NCI-H1930 (cell line): ENCODE measurements at places on chromosomes 1 and 21.

- no peak for DNase-seq
Observed at GRCh38 chr1:17117451-17118265, 1.6 kb downstream of the PADI2 start.

DNA sequence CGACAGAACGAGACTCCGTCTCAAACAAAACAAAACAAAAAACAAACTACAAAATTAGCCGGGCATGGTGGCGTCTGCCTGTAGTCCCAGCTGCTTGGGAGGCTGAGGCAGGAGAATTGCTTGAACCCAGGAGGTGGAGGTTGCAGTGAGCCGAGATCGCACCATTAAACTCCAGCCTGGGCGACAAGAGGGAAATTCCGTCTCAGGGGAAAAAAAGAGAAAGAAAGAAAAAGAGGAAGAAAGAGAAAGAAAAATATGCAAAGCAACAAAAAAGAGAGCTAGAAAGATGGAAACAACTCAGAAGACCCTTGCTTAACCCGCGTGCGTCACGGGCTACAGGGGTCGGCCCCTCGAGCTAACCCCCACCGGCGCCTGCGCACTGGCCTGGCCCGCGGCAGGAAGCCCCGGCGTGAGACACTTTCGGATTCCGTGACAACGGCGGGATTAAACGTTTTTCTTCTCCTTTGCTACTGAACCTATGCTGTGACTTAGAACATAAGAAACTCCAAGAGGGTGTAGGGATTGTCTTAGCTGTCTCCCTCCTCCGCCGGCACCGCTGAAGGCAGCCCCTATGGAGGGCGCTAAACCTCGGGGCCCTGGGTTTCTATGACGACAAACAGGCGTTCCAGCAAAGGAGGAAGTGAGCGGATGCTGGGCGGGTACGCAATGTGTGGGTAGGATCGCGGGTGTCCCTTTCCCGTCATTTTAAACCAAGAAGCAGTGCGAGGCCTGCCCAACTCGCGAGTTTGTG, at the start of gene AXDND1:
Gene AXDND1 (plus strand): TSS at position 630 of the 751 bp plus-strand sequence. CDS start 539 bp downstream, outside the sequence.
- peak; percentile 83 for DNase-seq

DNA sequence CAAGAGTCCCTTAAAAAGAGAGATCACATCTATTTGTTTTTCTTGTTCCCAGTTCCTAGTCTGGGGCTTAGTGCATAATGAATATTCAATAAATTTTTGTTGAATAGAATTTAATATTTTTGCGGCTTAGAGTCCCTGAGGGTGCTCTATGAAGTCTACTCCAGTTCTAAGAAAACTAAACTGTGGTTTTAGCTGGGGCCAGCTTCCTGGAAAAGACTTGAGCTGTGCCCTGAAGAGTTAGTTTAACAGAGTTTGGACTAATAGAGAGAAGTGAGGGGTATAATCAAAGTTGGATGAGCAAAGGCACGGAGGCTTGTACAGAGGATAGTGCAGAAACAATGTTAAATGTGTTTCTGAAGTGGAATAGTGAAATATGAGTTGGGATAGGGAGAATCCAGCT, 168.9 kb downstream of the FASLG start:
- no peak for DNase-seq

DNA sequence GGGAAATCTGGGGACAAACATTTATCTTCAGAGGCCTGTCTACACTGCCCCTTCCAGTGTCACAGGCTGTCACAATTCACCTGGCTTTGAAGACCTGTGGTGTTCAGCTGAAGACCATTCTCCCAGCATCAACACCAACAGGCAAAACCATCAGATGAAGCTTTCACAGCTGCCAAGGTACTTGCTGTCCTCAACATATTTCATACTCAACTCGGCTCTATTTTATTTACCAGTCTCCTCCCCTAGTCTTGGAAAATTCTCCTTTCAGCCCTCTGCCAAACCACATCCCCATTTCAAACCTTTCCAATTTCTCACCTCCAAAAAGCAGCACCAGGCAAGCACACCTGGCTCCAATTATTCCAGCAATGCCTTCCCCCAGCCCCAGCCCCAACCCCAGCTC, 108.8 kb downstream of the TGFBR3 start:
- DNase-seq: no peak

DNA sequence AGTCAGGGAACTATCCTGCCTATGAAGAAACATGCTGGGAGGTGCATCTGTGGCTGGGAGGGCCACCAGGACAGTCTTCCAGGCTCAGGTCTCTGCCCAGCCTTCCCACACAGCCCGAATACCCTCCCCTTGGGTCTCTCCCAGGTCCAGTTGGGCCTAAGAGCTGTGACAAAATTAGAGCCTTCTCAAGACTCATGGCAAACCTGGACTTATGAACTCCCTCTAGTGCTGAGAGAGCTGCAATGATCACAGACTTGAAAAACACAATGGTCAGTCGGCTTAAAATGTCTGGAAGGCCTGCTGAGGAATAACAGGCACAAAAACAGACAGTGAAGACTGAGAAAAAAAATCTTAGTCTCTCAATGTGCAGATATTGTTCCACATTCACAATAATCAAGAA, 325.1 kb downstream of the BRINP2 start:
- DNase-seq: no peak
